ENCODE measurements at places on chromosomes 3 and 15.

DNA sequence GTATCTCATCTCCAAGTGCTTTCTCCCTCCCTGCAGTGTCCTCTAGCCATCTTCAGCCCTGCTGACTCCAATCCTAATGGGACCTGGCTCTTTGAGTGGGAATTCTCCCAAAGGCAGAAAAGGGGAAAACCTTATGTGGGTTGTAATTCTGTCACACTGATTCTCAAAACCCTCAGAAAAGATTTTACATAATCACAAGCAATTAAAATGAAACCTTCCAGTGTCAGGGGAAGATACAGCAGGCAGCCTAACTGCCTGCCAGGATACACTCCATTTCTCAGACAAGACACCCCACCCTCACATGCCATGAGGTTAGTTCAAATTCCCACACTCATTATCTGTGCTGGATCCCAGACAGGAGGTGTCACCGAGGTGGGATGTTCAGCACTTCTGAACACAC lies 121.4 kb downstream of the RFTN1 start:
- no peak for DNase-seq

- peak; percentile 96 for DNase-seq
These were observed 13.4 kb downstream of the TAMM41 start for GRCh38 chr3:11832981-11833905.

- DNase-seq, result no peak
These were observed 538.1 kb downstream of the MAGI1 start for GRCh38 chr3:65500398-65501306.

DNA sequence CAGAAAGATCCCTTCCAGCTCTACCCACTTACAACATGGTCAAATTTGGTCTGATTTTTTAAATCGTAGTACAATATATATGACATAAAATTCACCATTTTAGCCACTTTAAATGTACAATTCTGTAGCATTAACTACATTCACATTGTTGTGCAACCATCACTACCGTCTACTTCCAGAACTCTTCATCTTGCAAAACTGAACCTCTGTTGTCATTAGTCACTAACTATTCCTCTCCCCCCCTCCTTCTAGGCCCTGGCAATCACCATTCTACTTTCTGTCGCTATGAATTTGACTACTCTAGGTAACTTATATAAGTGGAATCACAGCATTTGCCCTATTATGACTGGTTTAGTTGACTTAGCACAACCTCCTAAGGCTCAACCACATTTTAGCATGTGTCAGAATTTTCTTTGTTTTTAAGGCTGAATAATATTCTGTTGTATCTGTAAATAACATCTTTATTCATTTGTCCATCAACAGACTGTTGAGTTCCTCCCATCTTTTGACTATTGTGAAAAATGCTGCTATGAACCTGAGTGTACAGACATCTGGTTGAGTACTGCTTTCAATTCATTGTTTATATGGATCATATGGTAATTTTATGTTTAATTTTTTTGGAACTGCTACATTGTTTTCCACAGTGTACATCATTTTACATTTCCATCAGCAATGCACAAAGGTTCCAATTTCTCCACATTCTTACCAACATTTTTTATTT lies 35.5 kb upstream of the CCR2 start:
- no peak for DNase-seq

DNA sequence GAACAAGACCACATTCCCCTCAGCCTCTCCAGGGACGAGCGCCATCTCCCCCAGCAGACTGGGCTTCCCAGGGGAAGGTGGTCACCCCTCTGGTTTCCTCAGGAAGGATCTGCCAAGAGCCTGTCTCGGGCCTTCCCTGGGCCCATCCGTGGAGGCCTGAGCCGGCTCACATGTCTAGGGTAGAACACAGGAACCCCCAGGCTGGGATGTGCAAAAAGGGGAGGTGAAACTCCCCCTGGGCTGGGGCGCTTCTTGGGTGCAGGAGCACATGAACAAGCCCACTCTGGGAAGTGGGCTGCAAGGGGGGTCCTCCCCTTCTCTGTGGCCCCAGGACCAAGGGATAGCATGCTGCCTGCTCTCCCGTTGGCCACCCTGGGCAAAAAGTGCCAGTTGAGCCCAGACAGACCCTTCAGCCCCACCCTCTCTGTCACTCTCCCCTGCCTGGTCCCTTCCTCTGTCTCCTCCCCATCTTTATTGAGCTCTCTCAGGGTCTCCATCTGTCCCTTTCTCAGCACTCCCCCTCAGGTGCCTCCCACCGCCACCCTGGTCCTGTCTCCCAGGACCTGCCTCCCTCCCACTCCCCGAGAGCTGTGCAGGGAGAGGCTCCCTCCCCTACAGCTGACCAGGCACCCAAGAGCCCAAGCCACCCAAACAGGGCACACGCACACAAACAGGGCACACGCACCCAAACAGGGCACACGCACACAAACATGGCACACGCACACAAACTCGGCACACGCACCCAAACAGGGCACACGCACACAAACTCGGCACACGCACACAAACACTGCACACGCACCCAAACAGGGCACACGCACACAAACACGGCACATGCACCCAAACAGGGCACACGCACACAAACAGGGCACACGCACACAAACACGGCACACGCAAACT lies 864 bp downstream of the SEMA3G start:
- DNase-seq, result no peak

- no peak for DNase-seq
These were observed 39.0 kb downstream of the LRTM1 start for GRCh38 chr3:54888873-54889272.

- no peak for DNase-seq
These were observed 30.6 kb downstream of the PTX3 start for GRCh38 chr3:157467200-157467599.

- DNase-seq, result no peak
These were observed 855.3 kb downstream of the MCTP2 start for GRCh38 chr15:95086531-95087252.

- peak; percentile 68 for DNase-seq
These were observed 69.4 kb downstream of the SRGAP3 start for GRCh38 chr3:9179826-9180763.

DNA sequence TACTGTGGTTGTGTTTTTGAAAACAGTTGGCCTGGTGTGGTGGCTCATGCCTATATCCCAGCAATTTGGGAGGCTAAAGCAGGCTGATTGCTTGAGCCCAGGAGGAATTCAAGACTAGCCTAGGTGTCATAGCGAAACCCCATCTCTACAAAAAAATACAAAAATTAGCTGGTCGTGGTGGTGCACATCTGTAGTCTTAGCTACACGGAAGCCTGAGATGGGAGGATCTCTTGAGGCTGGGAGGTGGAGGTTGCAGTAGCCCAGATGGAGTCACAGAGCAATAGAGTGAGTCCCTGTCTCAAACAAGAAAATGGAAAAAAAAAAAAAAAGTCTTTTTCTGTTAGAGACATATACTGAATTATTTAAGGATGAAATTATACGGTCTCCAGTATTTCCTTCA lies 14.7 kb upstream of the LRRFIP2 start:
- DNase-seq, result no peak

- no peak for DNase-seq
These were observed 68.1 kb upstream of the TLE3 start for GRCh38 chr15:70165716-70166284.

DNA sequence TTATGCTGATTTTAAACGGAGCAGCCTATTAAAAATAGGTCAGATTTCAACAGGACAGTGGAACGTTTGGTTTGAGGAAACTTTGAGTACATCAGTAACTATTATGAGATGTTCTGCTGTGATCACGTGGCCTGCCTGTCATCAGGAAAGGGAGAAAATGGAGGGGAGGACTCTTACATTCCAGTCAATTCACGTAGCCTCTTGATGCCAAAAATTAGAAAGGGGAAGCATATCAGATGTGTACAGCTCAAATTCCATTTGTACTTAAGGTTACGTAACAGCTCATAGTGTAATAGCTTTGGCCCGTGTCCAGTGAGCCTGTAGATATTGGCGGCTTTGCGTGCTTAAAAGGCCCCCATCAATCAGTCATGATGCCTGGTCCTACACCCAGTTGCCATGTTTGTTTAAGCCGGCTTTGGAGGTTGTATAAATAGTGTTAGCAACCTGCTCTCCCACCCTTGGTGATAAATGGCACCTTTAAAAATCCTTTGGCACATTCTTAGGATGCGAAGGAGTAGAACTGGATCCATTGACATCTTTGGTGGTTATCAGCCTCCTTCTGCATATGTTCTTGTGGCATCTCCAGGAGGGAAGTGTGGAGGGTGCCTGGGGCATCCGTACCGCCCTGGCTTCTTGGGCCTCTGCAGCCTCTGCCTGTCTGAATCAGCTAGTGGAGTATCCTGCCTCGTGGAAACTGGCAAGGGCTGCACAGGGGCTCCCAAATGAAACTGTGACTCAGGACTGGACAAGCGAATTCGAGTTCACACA lies 163.9 kb downstream of the THSD4 start:
- DNase-seq, result no peak

GRCh38 chr3:20136231-20136630 lies 49.8 kb downstream of the SGO1 start:
- no peak for DNase-seq

- DNase-seq, result no peak
These were observed 26.0 kb downstream of the MUC20 start for GRCh38 chr3:195746751-195747150.

GRCh38 chr15:62150445-62150844 lies 14.6 kb downstream of the C2CD4B start:
- DNase-seq, result no peak

DNA sequence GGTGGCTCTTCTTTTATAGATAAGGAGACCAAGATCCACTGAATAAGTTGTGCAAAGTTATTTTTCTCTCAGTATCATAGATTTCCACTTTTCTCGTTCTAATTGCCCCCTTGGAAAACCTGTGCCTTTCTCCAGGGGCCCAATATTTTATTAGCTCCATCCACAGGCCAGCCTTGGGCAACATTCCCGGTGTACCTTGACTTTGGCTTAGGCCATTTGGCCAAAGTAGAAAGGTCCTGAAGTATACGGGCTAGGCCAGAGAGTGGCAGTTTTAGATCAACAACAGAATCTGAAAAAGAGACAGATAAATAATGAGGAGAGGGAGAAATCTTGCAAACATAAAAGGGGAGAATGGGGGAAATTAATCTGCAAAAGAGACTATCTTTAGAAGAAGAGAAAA lies 91.7 kb upstream of the CHMP2B start:
- no peak for DNase-seq

DNA sequence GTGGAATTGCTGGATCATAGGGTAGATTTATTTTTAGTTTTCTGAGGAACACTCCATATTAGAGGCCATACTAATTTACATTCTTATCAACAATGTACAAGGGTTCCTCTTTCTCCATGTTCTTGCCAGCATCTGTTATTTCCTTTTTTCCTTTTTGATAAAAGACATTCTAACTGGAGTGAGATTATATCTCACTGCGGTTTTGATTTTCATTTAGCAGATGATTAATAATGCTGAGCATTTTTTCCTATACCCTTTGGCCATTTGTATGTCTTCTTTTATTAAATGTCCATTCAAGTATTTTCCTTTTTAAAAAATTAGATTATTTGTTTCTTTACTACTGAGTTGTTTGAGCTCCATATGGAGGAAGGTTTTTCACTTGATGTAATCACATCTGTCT lies 1189.5 kb downstream of the ZPLD1 start:
- no peak for DNase-seq

DNA sequence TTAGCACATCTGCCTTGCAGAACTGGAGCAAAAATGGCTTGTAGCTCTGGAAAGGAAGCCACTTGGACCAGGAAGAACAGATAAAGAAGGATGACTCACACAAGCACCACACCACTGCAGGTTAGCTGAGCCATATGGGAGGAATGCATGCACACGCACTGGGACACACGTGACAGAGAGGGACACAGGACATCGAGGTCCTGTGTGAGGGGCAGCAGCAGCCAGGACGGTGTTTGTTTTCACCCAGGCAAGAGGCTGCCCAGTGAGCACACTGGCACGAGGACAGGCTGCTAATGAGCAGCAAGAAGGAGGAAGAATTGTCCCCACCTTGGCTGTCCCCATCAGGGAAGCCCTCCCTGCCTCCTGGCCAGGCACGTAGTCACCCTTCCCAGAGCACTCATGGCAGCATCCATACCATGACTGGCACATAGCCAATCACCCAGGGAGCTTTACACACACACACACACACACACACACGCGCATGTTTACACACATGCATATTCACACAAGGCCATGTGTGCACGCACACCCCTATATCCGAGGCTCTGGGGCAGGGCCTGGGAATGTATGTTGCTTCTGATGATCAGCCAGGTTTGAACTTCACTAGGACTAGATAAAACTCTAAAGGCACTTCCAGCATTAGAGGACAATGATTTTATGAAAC lies 24.0 kb upstream of the SPTBN5 start:
- no peak for DNase-seq

- no peak for DNase-seq
These were observed 291.1 kb upstream of the ROPN1 start for GRCh38 chr3:124282751-124283651.

GRCh38 chr3:65425880-65426279 lies 612.8 kb downstream of the MAGI1 start:
- DNase-seq, result no peak

DNA sequence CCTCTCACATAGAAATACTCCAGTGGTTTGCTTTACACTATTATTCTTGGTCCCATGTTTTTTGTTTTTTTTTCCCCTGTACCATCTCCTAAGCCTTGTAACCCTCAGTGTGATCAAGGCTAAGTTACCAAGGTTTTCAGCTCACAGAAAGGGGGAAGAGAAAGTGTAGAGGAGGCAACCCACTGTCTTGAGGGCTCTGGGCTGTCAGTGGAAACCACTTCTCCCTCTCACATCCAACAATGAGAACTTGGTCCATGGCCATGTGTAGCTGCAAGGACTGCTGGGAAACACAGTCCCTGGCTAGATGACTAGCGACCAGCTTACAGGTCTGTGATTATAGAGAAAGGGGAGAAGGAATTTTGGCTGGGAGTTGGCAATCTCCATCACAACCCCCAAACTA lies 30.3 kb downstream of the GPD1L start:
- DNase-seq, result peak; percentile 49

GRCh38 chr3:47407896-47408838 lies 27.3 kb downstream of the PTPN23 start:
- no peak for DNase-seq

- no peak for DNase-seq
These were observed 176.3 kb downstream of the ZMAT3 start for GRCh38 chr3:178895178-178895789.

- no peak for DNase-seq
These were observed 155.6 kb downstream of the ADAM10 start for GRCh38 chr15:58593870-58594269.

DNA sequence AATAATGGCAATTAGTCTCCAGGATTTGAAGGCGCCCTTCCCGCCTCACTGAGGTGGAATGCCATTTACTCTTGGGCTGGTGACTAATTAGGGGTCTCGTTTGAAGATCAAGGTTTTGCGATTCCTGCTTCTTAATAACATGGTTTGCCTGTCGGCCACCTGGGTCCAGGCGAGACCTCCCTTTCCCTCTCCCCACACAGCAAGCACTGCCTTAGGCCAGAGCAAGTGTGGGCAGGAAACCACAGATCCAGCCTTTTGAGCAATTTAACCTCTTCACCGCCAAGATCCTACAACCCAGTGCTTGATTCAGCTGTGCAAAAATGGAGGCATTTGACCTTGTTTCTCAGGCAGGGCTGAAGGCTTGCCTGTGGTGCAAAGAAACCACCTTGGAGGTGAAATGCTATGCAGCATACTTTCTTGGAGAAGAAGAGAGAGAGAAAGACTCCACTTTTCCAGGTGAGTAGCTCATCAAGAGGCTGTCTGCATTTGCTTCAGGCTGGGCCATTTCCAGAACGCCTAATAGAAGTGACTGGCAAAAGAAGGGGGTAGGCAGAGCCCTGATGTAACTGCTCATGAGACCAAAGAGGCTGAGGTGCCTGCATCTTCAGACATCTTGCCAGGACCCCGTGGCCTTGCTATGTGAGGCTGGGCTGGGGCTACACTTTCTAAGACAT lies 34.1 kb upstream of the WNT5A start:
- no peak for DNase-seq

- DNase-seq, result no peak
These were observed 171.1 kb upstream of the STT3B start for GRCh38 chr3:31361371-31362273.

Data from pons (tissue), 1 donor.